GM19239 (cell line): ENCODE measurements at places on chromosomes 4 and X.
A peak's percentile ranks its signal among the peaks of the same experiment; 100 is the strongest.

DNA sequence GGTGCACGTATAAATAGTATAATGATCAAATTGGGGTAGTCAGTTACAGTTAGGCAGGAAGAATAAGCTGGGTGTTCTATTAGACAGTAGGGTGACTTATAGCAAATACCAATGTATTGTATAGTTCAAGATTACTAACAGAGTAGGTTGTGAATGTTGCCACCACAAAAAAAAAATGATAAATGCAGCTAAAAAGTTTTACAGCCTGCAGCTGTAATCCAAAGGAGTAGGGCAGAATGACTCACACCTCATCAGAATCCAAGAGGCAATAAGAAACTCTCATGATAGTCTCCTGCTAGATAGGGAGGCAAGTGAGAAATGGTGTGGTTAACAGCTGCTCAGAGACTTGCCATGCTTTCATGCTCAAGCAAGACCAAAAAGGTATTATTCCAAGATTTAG, 19.6 kb upstream of the TCEAL4 start:
- DNase-seq, result no peak

DNA sequence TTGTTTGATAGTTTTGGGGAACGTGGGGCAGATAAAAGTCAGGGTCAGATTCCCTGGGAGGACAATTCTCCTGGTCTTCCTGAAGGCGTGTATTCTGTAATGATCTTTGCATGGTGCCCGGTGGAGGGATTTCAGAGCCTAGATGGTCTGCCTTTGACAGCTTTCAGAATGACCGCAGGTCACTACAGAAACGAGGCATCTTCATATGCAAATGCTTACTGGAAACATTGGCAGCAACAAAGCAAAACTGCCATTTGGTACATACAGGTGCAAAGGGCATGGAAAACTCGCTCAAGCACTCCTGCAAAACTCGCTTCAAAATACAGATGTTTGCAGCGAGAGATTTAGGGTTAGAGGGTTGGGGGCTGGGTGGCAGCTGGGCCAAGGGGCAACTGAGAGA, 8.8 kb downstream of the C4orf50 start:
- no peak for DNase-seq

DNA sequence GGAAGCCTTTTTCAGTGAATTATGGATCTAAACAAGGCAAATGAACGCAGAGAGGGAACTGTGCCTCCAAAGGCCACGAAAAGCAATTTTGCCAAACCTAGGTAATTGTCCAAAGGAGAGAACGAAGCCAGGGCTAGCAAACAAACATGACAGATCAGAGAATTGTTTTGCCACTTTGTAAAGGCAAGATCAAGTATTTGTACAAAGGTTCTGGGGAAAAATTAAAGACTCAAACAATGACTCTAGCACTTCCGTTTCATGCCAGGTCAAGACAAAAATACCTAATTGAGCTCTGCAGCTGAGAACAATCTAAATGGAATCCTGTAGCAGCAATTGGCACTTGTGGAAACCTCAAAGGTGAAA, 8.5 kb downstream of the RBM47 start:
- no peak for DNase-seq

GRCh38 chr4:111761531-111761930, 383.7 kb upstream of the FAM241A start:
- DNase-seq, result no peak

DNA sequence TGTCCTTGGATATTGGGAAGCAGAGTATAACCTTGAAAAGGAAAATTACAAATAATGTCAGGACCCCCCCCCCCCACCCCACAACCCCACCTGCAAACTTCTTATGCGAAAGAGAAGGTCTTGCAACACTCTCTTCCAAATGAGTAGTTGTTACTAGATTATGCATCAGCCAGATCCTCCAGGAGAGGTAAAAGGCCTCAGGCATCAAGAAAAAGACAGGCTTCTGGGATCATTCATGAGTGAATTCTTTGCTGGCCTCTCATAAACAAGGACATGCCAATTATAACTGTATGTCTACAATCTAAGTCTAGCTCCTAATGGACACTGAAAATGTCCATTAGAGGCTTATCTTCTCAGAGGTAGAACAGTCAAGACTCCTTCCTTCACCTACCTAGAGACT, 1443.3 kb downstream of the RAPGEF2 start:
- no peak for DNase-seq

DNA sequence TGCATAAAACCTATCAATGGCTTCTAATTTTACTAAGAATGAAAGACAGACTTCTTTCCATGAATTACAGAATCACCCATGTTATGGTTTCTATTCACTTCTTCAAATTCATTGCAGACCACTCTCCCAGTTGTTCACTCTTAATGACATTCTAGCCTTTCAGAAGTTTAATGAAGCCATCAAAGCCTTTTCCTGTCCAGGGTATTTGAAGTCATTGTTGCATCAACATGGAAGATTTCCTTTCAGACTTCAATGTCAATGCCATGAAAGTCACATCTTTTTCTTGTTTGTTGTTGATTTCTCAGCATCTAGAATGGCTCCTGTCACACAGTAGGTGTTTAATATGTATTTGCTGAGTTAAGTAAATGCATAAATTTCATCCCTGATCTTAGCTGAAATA, 48.1 kb upstream of the ARSJ start:
- DNase-seq, result no peak

DNA sequence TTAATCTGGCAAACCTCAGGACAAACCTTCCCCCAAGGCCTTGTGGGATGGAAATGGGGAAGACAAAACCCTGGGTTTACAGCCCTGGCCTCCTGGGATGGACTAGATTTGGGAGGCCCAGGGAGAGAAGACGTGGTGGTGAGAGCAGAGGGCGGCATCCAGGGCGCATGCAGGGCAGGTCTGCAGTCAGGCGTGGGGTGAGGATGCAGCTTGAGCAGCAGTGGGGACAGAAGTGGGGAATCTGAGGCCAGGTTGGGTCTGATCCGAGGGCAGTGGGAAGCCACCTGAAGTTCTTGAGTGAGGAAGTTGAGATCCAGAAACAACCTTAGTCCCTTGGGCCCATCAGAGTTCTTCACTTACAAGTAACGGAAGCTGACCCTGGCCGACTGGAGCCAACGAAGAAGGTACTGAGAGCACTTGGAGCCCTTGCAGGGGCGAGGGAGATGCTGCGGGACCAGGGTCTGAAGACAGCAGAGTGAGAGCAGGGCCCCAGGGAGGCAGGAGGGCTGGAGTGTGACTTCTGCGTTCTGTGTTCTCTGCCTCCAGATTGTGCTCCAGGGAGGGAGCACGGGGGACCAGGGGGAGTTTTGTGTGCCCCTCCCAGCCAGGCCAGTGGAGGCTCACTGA, 42.0 kb upstream of the GPR78 start:
- no peak for DNase-seq

GRCh38 chr4:123342498-123342897, 54.1 kb upstream of the SPRY1 start:
- no peak for DNase-seq

- peak; percentile 3 for DNase-seq
These were observed 242.5 kb upstream of the PRPS2 start for GRCh38 chrX:12548746-12549145.

DNA sequence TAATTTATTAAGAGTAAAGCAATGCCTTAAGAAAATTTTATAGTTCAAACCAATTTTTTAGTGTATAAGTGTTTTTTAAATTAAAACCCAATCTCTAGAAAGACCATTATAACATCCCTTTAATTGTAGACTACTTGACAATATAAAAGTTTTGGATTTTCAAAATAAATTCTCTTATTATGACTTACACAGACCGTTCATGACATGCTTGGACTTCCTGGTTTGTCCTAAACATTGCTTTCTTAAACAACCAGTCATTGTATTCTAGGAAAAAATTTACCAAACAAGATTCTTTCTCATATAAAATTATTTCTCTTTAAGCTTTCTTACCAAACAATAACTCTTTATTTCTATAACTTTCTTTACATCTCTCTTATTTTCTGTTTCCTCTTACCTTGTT, 49.0 kb upstream of the CXorf51A start:
- DNase-seq, result no peak

- no peak for DNase-seq
These were observed 301.4 kb downstream of the GRIA2 start for GRCh38 chr4:157521906-157522305.

DNA sequence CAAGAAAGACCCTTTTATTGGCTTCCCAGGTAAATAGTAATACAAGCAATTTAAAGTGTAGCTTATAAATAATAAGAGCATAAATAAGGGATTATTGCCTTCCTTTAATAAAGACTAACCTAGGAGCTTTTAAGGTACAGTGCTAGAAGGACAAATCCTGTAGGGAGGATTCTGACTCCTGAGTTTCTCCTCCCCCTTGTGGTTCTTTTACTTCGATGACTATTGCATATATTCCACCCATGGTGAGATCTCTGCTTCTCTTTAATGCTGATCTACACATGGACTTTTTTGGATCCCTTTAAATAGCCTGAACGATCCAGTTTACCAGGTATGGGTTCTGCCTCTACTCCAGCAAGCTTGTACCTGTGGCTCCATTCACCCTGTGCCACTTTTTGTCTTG, 2.5 kb downstream of the GALNT7 start:
- no peak for DNase-seq

DNA sequence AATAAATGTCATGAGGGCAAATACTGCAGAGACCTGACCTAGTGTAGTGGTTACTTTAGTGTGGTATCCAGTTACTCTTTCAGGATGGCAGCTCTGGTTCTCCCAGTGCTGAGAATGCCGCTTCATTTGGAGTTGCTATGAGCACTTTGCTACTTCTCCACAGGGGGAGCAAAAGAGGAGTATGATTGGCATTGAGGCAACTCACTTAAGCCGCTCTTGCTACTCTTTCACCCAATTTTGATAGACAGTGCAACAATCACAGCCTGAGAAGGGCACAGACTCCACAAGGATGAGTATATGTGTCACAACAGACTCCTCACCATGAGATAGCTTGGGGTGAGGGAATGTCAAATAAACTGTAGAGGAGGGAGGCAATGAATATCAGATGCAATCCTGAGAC, 81.2 kb downstream of the NPY1R start:
- DNase-seq, result no peak

DNA sequence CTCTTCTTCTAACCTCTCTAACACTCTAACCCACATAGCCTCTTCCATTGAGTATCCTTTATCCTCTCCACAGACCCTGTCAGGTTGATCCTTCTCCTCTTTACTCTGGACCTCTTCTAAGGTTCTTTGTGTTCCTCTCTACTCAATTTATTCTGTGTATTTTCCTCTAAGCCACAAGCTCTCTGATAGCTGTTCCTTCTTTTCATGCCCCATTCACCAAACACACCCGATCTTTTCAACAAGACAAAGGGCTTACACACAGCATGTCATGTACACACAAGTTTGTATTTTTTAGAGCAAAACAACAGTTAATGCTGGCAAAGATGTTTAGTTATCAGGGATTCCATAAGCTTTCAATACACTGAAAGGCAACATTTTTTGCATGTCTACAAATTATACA, 1.9 kb downstream of the SPIN2B start:
- DNase-seq, result no peak

DNA sequence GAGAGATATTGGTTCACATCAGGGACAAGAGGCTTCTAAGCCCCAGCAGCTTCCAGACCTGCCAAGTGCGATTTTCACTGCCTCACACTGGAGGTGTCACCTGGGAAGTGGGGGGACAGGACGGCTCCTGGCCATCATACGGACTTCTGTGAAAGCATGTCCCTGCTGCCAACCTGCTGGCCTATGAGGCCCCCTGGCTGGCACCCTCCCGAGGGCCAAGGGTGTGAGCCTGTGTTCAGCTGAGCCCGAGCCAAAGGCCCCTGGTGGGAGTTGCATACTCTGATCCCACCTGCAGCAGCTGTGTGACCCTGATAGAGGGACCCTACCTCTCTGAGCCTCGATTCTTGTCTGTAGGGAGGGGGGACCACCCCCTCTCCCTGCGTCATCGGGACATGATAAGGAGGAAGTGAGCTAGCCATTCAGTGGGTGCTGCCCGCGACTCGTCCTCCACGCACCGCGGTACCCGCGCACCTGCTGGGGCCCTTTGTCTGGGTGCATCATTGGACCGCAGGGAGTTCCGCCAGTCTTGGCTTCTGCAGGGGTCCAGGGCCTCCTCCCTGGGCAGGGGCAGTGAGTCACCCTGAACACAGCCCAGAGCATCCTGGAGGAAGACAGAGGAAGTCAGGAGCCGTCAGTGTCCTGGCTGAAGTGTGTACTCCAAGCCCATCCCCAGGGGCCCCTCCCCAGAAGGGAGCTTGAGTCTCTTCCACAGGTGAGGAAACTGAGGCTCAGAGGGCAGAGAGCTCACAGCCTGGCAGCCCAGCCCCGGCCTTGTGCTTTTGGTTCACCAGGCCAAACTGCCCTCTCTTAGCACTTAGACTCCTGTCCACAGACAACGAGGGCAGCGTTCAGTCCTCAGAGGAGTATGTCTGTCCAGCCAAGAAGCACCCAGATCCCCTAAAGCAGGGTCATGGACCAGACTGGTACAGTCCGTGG, 24.1 kb downstream of the C4orf50 start:
- no peak for DNase-seq

DNA sequence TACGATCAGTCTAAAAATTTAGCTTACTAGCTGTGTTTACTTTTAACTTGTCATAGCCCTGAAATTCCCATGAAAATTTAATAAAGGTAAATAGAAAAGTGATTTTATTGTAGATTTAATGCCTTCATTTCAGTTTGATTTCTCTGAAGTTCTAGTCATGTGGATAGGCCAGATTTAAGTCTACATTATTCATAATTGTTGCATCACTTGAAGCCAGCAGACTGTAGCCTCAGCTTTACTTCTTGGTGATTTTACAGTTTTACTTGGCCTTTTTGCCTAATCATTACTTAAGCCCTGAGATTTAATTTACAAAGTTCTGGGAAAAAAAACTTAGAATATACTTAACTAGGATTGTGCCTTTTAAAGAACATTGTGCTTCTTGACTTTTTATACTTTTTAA, 73.5 kb upstream of the FHDC1 start:
- DNase-seq, result no peak

DNA sequence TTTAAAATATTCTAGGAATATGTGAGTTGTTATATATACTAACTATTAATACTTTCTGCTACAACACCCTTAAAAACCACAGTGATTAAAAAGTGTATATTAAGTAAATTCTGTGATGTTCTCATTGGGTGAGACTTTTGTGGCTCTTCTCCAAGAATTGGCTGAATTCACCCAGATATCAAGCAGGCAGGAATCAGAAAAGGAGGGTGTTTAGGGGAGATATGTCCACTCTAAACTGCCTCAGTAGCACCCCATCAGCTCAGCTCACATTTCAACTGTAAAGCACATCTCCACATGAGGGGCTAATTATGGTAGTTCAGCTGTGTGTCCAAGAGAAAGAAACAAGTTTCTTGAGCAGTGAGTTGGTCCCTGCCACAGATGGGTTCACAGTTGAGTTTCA, 165.0 kb downstream of the GALNTL6 start:
- DNase-seq, result no peak

GRCh38 chrX:104435249-104435648, 130.8 kb upstream of the IL1RAPL2 start:
- no peak for DNase-seq

GRCh38 chrX:44569122-44569521, 26.5 kb upstream of the FUNDC1 start:
- no peak for DNase-seq
